ENCODE measurements at places on chromosomes 4 and X.

DNA sequence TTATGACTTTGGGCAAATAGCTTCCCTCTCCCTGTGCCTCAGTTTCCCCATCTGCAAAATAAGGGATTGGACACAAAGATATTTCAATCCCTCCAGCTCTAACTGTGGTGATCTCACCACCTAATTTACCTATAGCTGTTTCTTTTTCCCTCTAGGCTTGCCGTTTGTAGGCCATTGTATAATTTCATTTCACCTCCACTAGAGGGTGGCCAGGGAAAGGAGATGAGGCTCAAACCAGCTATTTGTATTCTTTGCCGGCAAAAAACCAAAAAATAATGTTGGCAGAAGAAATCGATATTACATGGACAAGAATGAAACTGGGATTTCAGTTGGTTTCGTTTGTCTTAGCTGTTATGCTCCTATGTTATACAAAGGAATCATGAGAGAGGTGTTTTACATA, 36.1 kb upstream of the DOCK11 start:
- no peak for DNase-seq

DNA sequence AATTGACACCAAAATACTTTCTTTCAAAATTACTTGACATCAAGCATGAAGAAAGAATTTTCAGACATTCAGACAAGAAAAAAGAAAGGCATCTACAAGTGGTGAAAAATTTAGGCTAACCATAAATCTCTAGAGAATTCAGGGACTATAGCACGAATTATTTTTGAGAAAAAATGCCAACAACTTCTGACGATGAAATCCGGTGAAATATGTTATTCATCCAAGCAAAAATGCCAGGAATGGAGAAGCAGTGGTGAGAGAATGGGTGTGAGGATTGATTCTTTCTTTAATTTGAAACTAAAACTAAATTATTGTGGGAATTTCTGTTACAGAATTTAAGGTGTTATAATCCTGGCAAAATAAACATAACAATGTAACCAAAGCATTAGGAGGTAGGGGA, 69.4 kb upstream of the SORBS2 start:
- DNase-seq, result no peak

DNA sequence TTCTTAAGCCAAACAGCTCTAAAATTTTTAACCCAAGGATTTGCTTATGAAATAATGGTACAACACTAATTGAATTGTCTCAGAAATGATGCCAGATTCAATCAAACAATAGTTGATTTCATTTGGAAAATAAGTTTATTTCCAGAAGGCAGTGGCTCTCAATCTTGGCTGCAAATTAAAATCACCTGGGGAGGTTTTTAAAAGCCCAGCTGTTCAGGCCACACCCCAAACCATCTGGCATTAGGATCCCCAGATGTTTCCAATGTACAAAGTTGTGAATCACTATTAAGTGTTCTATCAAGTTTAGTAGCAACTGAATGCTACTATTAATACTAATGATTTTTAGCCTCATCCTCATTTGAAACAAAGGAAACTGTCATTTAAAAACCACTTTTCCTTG, 22.2 kb downstream of the TMEM184C start:
- DNase-seq, result no peak

DNA sequence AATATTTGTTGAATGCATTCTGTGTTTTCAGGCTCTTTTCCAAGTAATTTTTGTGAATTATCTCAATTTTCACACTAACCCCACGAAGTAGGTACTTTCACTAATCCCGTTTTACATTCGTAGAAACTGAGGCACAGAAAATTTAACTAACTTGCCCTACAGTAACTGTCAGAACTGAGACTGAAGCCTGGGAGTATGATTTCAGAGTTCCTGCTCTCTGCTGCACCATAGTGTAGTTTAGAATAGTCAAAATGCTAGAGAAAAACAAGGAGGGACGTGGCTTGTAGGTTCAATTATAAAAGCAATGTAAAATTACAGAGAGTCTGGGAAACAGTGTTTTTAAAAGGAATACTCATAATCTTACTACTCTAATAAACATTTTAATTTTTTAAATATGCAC, 2.2 kb downstream of the CLCN3 start:
- DNase-seq, result no peak

DNA sequence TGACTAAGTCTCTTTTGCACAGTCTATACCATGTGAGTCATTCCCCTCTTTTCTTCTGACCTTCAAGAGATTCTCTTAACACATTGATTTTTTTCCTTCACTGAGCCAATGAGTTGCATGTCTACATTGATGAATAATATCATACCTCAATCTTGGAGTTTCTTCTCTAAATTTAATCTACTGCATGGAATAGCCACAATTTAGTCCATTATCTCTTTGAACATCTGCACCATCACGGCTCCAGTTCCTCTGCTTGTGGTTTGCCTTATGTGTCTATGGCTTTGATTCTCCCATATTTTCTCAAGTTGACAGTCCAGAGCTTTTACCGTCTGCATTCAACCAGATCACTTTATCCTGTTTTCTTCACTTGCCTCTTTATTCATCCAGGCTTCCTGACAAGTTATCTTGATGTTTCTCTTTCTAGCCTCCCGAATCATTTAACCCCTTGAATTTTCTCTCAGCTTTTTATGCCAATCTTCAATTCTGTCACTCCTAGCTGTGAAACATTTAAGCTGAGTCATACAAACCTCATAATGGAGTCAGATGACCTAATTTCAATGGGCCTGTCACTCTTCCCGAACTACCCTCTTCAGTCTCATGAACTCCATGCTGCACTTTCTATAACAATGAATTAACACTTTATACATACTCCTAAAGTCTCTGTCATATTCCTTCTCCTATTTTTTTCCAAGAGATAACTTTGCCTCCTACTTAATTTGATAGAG, 222.3 kb downstream of the CPE start:
- no peak for DNase-seq

GRCh38 chr4:28890949-28891775, 1829.0 kb upstream of the PCDH7 start:
- DNase-seq, result no peak

DNA sequence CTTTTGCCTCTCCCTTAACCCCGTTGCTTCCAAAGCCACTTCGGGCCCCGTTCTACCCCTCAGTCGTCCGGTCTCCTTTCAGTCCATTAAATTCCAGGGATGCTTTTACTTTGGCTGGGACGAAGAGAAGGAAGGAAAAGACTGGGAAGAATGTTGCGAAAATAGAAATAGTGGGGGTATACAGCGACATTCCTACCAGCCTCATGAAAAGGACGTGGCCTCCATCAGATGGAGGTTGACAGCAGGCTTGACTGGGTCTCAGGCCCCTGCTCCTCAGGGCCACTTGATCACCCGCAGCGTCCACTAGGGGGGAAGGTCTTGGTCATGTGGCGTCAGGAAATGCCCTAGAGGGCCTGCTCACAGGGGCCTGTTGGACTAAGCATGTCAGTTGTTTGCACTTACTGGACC, 657 bp upstream of the ANKRD50 start:
- DNase-seq, result peak; percentile 20
